ENCODE measurements at places on chromosomes 4 and X.

DNA sequence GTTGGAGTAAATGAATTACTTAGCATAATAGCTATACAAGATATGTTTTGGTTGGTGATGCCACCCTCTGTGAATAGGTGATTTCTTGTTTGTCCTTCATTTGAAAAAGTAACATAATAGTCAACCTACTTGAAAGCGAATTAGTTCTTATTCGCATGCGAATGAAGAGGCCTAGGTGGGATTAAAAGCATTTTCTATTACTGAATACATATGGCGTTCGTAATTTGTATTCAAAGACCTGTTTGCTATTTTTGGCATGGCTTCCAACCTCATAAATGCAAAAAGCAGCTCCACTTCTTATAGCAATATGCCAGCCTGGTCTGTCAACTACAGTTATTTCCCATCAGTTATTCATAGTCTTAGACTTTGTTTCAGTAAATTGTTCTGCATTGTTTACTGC, 261.3 kb downstream of the TENM3 start:
- DNase-seq = no peak

DNA sequence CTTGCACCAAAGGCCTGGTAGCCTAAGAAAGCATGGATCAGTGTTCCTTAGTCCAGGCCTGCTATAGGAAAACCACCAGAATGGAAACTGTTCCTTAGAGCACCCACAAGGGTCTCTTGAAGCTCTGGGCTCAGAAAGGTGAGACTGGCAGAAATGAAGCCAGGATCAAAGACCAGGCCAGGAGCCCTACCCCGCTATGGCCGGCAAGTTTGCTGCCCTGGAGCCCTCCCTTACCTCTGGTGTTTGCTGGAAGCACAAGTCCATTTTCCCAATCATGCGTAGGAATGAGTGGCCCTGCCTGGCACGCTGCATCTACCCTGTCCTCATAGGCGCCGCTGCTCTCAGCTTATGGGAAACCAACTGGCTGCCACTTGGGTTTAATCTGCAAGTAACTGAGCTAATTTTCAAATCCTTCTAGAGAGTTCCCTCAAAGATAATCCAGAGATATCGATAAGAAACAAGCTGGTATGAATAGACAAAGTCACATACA, 37.4 kb downstream of the BCOR start:
- DNase-seq = no peak

GRCh38 chrX:37357436-37357835, 8.3 kb downstream of the PRRG1 start:
- DNase-seq = no peak

- DNase-seq = no peak
Measured at GRCh38 chr4:118784776-118785175, 51.1 kb downstream of the SEC24D start.

- no peak for DNase-seq
Measured at GRCh38 chr4:35789899-35790574, 454.3 kb downstream of the ARAP2 start.

DNA sequence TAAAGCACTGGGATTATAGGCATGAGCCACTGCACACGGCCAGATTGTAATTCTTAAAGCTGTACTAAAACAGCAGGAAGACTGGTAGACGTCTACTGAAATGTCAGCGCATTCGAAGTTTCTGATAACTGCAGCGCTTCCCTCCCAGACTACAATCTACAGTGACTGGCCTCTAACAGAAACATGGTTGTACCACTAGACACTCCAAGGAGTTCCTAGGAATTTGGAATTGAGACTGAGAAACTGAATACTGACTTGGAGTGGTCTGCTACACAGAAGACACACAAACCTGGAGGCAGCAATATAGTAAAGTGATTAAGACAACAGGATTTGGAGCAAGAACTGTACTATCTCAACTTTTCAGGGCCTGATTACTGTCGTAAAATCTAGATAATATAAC, 937 bp downstream of the HELQ start:
- no peak for DNase-seq

- no peak for DNase-seq
Measured at GRCh38 chrX:49977319-49978090, 55.1 kb downstream of the CLCN5 start.

DNA sequence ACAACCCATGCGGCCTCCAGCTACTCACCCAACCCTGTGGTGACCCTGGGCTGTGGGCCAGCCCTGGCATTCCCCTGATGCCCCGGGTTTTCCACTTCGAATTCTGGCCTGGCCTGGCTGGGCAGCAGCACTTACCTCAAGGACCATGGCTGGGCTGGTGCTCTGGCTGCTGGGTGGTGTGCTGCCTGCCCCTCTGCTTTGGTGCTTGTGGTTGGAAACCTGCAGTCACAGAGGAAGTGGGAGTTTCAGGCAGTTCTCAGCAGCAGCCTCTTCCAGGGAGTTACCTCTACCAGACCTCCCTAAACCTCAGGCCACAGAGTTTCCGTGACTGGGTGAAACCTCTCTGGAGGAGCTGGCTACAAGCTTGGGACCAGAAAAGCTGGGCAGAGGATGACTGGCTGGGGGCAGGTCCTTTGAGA, at the start of gene CXCR3:
Gene CXCR3, minus strand, starts transcription at position 209 of the 419 bp plus-strand sequence. Its CDS starts 62 bp downstream, at position 147.
- peak; percentile 54 for DNase-seq

DNA sequence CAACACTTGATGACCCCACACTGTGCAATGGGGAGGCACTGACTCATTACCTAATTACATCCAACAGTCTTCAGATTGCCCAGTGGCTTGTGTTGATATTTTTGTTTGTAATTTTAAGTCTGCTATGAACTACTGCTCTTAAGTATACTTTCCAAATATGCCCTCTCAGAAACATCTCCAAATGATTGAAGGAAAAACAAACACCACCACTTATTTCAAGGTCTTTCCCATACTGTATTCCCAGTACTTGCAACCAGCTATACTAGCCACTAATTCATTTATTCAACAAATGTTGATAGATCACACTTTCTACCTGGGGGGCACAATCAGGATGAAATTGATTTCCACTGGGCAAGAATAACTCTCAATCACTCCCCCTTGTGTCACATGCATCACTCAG, 302.2 kb upstream of the CPEB2 start:
- no peak for DNase-seq

DNA sequence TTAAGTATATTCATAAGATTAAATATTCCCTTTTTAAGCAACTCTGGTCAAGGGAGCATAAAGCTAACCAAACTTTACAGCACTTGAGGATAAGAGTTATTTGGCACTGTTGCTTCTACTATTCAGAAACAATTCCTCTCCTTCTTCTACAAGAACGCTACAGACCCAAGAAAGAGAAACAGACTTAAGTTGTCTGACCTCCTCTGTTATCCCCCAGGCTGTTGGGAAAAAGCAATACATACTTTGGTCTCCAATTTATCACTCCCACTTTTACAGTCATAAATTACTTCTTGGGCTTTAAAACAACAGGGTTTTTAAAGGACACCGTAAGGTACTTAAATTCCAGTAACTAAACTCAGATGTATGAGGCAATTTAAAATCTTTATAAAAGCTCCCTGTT, 147.4 kb downstream of the COL25A1 start:
- no peak for DNase-seq

DNA sequence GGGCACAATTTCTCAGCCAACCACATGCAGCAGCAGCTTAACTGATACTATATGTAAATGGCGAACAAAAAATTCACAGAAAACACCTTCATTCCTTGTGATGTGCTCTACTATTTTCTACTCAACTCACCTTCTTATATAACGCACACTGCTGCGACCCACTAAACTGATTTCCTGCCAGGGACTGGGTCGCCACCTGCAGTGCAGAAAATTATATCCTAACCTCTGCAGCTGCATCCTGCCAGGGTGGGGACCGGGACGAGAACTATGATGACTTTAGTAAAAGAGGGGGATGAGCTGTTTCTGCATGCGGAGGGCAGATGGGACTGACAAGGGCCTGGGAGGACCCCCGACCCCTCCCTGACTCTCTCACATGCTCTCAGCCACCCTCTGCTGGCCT, 27.4 kb downstream of the ABLIM2 start:
- DNase-seq = no peak

DNA sequence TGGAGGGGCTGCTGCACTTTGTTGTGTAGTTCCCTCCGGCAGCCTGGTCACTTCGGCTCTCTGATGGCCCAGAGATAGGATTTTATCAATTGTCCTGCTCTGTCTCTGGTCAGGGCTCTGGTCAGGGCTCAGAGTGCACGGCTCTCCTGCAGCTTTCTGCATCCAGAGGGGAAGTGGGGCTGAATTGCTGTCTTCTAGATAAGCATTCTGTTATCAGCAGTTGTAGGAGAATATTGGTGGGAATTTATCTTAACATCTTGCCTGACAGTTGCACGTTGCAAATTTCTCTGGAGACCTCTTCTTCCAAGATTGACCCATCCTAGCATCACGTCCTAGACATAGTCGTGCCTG, 62.8 kb downstream of the FAM193A start:
- no peak for DNase-seq

DNA sequence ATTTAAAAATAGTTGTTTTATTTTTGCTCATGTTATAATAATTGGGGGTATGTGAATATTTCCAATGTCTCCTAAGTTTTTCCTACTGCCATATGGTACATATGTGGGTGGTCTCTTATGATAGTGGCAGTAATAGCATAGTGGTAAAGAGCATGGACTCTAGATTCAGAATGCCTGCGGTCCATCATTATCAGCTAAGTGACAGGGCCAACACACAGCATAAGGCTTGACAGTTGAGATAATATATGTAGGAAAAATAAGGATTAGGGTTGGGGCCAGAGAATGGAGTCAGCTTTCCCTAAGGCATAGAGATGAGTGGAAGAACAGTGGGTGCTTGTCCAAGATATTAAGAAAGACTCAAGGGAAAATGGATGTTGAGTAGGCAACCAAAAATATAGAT, 2707.5 kb downstream of the PCDH7 start:
- DNase-seq = no peak

DNA sequence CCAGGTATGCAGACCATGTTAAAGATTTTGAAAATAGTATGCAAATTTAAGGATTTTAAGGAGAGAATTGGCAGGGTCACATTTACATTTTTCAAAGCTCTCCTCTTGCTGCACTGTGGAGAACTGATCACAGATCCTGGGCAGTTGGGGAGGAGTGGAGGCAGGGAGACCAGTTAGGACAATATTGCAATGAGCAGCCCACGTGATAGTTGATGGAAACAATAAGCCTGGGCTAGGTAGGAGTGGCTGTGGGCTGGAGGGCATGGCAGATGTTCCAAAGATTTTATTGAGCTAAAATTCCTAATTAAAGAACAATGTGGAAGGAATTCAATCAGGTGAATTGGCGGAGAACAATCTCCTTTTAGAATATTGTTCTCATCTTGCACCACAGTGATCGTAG, 50.6 kb downstream of the ENPEP start:
- no peak for DNase-seq

GRCh38 chr4:121041307-121042090, 30.8 kb downstream of the NDNF start:
- DNase-seq = no peak

- DNase-seq = no peak
Measured at GRCh38 chr4:69104719-69105275, 8.5 kb downstream of the UGT2B7 start.

DNA sequence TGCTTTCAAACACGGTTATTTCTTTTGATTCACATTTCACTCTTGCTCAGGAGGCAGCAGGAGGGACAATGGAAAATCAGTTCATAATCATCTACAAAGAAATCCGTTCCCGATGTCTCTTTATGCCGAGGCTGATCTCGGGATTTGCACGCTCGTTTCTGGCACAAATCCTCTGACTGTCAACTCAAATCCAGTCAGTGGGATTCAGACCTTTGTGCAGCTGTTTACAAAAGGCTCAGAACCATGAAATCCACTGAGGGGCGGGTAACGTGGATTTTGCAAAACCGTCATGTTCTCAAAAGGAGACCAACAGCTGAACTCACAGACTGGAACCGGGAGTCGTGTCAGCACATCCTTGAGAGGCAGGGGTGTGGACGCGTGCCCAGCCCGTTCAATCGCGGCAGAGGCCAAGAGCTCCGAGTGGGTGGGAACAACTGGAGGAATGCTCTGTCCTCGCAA, 46.4 kb downstream of the ACOX3 start:
- no peak for DNase-seq

- no peak for DNase-seq
Measured at GRCh38 chr4:10417740-10418139, 39.5 kb downstream of the ZNF518B start.

Data from activated CD8-positive, alpha-beta memory T cell treated with anti-CD3 and anti-CD28 coated beads for 1 hour (primary cell).